ENCODE measurements at places on chromosomes 16 and 17.

DNA sequence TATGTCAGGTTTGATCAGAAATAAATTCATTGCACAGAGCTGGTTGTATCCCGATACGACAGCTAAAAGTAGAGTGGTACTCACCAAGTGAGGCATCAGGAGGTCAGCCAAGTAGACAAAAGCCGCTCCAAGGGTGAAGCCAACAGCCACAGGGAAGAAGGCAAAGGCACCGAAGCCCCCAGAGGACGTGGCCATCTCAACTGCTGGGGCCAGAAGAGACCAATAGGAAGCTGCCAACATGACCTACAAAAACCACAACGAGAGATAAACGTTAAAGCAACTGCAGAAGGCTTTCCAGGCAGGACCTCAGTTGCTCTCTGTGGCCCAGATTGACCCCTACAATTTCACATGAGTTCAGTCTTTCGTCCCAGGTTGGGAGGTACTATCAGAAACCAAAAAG lies 61.0 kb downstream of the SLC39A11 start:
- DNase-seq = no peak

DNA sequence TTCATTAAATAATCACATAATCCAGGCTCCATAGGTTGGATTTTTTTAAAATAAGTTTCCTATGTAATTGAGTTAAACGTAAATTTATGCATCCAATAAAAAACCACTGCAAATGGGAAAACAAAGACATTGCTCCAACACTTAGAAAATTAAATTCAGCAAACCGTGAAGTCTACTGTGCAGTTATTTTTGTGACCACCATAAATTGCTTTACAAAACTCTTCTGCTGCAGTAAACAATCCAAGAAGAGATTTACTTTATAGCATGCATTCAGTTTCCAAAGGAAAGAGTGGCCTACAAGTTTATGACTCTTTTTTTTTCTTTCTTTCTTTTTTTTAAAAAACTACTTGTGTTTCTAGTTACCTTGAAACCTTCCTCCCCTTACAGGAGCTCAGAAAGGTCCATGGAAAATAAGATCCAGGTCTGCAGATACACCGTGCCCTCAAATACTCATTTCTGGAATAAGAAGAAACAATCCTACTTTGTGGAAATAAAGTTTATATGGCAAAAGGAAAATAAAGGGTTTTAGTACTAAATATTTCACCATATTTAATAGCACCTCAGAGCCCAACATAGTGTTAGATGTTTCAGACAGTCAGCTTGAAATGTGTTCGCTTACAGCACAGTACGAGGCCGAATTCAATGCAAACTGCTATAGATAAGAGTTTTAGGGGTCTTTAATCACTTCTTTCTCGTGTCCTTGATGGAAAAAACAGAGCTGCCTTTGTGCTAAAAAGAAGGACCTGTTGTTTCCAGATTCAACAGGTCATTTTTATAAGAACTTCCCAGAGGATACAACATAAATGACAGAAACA lies 3.2 kb downstream of the HS3ST3A1 start:
- DNase-seq = no peak

GRCh38 chr16:87216841-87217275 lies 100.3 kb downstream of the C16orf95 start:
- no peak for DNase-seq

DNA sequence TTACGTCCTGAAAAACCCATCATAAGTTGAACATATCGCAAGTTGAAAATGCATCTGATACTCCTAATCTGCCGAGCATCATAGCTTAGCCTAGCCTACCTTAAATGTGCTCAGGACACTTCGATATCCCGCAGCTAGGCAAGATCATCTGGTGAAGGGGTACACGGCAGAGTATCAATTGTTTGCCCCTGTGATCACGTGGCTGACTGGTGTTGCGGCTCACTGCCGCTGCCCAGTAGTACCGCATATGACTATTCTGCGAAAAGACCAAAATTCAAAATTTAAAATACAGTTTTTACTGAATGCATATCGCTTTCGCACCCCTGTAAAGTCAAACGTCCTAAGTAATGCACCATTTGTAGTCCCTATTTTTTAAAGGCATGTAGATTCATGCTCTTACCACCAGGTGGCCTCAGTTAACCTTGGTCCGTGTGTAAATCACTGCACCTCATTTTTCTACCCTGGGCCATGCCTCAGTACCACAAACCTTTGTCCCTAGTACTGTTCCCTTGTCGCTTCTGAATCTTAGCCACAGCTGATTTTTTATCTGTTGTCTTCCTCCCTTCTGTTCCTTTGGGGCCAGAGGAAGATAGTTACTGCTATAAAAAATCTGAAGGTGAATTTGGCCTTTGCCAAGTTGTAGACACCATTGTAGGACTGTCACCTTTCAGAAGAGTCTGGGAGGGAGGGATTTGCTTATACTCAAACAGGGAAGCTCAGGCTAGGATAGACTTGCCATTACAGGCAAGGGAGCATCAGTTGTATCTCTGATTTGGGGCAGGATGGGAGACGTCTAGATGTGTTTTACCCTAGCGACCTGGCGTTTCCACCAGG lies 34.4 kb downstream of the WWP2 start:
- peak; percentile 21 for DNase-seq

DNA sequence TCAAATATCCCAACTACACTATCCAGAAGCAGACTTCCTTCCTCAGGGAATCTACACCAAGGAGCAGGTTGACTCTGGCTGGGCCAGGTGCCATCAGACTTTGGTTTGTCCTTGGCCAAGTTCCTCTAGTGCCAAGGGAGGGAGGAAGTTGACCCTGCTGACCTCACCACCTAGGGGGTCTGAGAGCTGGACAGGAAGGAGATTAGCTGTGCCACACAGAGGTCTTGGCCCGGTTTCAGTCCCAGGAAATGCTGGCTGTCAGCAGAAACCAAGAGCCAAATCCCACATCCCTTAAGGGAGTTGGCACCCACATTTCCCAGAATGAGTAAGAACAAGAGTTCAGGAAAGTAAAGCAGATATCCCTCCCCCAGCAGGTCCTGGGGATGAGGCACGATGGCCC lies 178.2 kb downstream of the SALL1 start:
- no peak for DNase-seq

DNA sequence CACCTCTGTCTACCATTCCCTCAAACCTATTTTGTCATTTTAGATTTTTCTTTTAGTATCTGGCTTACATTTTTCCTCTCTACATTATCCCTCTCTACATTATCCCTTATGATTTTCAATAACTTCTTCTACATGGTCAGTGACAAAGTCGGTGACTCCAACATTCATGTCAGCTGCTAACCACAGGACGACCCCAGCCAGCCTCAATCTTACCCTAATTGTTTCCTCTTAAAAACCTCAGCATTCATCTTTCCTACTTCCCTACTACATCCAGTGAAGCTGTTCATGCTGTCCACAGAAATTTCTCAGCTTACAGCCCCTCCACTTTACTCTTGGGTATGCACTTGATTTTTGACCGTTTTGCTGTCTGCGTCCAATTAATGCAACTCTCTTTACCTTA lies 8.3 kb downstream of the MYH10 start:
- no peak for DNase-seq

DNA sequence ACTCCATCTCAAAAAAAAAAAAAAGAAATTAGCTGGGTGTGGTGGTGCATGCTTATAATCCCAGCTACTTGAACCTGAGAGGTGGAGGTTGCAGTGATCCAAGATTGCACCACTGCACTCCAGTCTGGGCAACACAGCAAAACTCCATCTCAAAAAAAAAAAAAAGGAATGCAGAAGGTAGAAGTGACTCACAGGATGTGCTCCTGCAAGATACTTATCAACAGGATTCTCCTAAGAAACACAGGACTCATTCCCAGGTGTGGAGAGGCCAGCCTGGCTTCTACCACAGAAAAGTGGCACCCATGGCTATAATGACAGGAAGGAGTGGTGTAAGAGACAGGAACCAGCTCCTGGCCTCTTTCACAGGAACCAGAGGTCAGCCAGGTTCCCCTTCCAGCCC lies 13.8 kb downstream of the ELMO3 start:
- DNase-seq = no peak

DNA sequence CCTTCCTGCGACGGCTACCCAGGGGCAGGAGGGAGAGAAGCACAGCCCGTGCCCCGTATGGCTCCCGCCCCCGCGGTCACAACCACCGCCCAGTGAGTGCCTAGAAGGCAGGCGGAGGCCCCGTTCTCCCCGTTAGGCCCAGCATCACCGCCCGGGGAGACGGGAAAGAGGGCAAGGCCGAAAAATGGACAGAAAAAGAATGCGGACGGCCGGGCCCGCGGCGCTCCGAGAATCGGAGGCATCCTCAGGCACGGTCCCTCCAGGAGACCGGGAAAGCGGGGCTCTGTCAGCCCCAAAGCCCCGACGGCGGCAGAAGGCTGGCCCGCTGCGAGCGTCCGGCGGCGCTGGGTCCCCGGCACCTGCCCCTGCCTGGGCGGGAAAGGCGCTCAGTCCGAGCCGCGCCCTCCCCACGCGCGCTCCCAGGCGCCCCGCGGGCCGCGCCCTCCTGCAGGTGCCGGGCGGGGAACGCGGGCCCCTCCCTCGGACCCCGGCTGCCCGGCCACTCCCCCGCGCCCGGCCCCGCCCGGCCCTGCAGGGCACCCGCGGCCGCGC lies 407 bp downstream of the MCRIP1 start:
- DNase-seq = no peak

GRCh38 chr16:49441366-49441780 lies 67.8 kb downstream of the C16orf78 start:
- DNase-seq = peak; percentile 88

- DNase-seq = no peak
Observed at GRCh38 chr16:71726476-71727315, 2.2 kb upstream of the PHLPP2 start.

DNA sequence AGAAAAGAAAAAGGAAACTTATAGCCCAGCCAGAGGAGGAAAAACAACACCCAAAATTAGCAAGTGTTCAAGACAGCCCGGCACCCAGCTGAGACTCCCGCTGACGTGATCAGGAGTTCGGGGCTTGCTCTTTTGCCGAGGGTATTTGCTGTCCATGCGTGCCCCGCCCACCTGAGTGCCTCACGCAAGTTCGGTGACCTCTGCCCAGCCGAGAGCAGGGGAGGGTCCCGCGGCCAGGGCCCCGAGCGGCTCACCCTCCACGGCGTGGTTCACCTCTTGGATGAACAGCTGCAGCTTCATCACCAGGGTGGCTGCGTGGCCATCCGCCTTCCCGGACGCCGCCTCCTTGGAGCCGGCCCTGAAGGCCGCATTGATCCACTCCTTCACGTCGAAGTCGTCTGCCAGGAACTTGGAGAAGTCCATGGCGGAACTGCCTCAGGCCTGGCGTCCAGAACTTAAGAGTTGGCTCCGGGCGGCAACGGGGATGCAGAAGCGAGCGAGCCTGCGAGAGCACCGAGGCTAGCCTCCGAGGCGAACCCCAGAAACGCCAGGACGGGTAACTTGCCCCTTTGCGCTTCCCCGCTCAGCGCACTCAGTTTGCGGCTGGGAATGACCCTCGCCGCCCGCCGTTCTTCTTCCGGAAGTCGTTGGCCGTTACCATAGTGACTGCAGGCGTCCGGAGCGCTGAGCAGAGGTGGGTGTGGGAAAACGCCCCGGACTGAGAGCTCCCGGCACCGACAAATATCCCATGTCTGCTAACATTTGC lies at the start of gene COG7:
COG7 (minus strand) TSS at position 618 of the 766 bp plus-strand sequence; CDS start at position 423, 195 bp downstream.
- peak; percentile 83 for DNase-seq

DNA sequence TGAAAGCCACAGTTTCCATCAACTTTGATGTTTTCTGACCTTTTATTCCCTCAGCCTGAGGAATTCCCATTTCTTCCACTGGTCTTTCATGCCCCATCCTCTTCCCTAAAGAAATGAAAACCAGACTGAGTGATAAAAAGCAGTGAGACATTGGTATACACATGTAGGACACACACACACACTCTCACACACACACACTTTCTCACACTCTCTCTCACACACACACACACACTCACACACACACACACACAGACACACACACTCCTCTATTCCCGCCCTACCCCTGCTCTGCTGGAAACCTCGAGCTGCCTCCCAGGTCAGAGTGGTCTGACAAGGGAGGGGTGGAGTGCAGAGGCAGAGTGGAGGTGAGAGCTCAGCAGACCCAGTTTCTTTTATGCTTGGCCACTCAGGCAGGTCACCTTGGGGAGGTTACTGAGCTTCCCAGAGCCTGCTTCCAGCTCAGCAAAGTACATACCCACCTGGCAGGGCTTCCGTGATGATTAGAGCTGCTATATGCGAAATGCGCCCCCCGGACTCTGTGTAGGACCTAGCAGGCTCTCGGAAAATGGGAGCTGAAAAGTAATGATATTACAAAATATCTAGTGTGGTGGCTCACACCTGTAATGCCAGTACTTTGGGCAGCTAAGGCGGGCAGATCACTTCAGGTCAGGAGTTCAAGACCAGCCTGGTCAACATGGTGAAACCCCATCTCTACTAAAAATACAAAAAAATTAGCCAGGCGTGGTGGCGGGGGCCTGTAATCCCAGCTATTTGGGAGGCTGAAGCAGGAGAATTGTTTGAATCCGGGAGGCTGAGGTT lies 30.7 kb downstream of the CCR7 start:
- no peak for DNase-seq

DNA sequence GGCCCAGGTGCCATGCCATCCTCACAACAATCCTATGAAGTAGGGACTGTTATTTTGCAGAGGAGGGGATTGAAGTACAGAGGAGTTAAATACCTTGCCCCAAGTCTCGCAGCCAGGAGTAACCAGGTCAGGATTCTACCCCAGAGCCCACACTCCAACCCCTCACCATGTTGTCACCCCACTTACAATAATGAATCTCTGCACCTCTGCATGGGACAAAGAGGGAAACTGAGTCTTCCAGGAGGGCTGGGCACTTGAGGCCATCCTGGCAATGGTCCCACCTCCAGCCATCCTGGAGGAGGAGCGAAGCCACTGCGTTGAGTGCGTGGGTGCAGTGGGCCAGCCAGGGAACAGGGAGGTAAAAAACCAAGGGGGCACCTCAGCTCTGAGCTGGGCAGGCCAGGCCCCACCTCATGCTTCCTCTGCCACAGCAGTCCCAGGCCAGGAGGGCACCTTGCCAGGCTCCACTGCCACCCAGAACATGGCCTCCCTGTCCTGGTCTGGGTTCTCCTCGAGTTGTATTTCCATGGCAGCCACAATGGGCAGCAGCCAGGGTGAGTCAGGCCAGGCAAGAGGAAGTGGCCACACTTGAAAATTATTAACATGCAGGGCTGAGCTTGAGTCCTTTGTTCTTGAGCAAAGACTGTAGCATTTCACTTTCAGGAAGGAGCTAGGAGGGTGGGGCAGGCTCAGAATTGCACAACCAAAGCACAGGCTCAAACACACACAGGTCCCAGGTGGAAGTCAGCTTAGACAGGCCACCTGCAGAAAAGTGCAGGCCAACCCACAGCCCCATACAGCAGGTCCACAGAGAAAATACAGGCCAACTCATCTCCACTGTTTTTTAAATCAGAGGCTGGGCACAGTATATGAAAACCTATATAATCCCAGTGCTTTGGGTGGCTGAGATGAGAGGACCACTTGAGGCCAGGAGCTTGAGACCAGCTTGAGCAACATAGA lies 52.1 kb downstream of the CUEDC1 start:
- no peak for DNase-seq

GRCh38 chr16:72846594-72846993 lies 201.3 kb downstream of the ZFHX3 start:
- DNase-seq = no peak
